Bronchial epithelial cell (primary cell): ENCODE measurements at places on chromosomes 3 and 15. TPM values are rescaled to one million over a fixed set of nuclear protein-coding genes. Genes with fewer than 3 reads are reported as not detected.

AP3S2 gene
- total RNA-seq: 50.6 and 51.3 TPM in 2 replicates

RRP9 gene
- total RNA-seq: 27.1 and 70.8 TPM in 2 replicates

MRPL47 gene
- total RNA-seq: 42.9 and 50.4 TPM in 2 replicates

EHHADH gene
- 1.3 and 2.7 TPM in 2 replicates for total RNA-seq

BFSP2 gene
- not detected in 2 replicates for total RNA-seq

BDH1 gene
- total RNA-seq: 13.7 and 16.8 TPM in 2 replicates

PLSCR4 gene
- under 0.01 and 0.26 TPM in 2 replicates for total RNA-seq

POC1A gene
- 1.8 and 3.3 TPM in 2 replicates for total RNA-seq

PPARG gene
- 12.7 and 14.5 TPM in 2 replicates for total RNA-seq

GOLGA6L7 gene
- not detected in 2 replicates for total RNA-seq

TNFSF10 gene
- total RNA-seq: 15.5 and 24.6 TPM in 2 replicates

ABHD6 gene
- 7.1 and 11.6 TPM in 2 replicates for total RNA-seq

ZNF621 gene
- total RNA-seq: 12.9 and 14.5 TPM in 2 replicates
